NCI-H82 (cell line): ENCODE measurements at places on chromosomes 16 and 17.
A peak's percentile ranks its signal among the peaks of the same experiment; 100 is the strongest.

GRCh38 chr16:11312718-11313492 lies 31.8 kb upstream of the PRM1 start:
- no peak for DNase-seq

GRCh38 chr16:55035956-55036355 lies 105.3 kb downstream of the IRX5 start:
- no peak for DNase-seq

DNA sequence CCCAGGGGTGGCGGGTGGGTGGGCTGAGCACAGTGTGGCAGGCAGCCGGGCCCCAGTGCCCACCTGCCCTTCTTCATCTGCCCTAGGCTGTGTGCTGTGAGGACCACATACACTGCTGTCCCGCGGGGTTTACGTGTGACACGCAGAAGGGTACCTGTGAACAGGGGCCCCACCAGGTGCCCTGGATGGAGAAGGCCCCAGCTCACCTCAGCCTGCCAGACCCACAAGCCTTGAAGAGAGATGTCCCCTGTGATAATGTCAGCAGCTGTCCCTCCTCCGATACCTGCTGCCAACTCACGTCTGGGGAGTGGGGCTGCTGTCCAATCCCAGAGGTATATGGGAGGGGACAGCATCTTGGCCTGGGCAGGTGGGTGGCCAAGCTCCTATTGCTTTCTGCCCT lies 6.4 kb downstream of the GRN start:
- DNase-seq, result no peak

DNA sequence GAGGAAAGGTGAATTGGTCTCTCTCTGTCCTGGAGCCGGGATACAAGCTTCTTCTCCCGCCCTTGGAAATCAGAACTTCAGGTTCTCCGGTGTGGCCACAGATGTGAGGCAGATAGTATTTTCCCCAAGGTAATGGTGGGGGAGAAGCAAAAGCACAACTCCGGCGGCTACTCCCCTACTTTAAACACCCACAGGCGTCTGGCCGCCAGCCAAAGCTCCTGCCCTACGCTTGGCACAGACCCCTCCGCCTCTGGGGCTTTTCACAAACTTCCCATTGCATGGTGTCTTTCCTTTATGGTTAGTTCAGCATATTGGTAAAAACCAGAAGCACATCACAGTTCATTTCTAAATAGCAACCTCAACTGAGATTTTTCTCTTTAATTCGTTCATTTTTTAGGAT lies 39.4 kb upstream of the B4GALNT2 start:
- no peak for DNase-seq

DNA sequence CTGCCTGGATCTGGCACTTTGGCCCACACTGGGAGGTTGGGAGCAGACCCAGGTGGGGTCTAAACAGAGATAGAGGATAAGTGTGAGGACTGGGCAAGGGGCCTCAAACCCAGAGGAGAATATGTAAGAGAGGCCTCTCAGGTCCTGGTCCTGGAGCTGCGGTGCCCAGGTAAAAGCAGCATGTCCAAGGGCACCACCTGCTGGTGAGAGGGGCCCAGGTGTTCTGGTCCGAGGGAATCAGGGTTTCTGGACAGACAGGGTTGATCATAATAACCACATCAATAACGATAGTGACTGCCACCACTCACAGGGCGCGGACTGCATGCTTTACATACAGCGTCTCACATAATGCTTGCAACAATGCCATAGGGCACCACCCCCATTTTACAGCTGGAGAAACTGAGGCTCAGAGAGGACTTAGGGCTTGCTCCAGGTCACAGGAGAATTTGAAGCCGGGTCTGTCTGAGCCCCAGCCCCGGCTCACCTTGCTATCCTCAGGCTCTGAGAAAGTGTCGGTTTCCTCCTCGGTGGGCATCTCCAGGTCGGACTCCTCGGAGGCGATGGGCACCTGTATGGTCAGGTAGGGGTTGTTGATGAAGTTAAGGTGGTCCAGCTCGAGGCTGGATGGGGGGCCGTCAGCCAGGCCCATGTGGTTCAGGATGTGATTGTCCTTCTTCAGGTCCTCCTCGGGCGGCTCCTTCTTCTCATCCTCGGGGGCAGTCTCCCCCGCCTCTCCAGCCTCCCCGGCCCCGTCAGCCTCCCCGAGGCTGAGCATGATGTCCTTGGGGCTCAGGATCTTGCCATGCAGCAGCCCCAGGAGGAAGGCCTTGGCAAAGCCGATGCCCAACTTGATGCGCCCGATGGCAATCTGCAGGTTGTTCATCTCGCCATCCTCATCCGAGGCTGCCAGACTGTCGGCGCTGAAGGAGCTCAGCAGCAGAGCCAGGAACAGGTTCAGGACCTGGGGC lies 19.1 kb upstream of the CD79B start:
- DNase-seq, result peak; percentile 45

DNA sequence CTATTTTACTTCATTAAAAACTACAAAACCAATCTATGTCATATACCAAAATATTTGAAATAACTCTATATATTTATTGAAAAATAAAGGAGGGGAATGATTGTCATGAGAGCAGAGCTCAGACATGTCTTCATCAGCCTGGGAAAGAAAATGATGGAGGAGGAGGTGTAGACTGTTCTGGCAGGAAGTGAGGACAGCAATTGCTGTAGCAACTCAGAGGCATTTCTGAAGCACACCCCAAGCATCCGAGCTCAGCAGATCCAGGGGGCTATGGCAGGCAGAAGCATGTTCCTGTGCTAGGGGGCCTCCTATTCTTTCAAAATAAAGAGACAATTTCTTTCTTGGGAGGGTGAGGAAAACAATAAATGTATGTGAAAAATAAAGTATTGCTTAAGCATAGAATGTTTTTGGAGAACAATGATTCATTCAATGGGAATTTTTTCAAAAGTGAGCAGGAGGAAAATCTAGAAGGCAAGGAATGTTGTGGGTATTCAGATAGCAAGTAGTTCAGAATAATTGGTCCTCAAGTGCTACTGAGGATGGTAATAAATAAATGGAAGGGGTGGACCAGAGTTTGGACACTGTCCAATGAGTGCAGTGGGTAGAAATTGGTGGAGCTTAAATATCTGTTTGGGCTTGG lies 383.4 kb downstream of the CDH11 start:
- DNase-seq, result no peak

DNA sequence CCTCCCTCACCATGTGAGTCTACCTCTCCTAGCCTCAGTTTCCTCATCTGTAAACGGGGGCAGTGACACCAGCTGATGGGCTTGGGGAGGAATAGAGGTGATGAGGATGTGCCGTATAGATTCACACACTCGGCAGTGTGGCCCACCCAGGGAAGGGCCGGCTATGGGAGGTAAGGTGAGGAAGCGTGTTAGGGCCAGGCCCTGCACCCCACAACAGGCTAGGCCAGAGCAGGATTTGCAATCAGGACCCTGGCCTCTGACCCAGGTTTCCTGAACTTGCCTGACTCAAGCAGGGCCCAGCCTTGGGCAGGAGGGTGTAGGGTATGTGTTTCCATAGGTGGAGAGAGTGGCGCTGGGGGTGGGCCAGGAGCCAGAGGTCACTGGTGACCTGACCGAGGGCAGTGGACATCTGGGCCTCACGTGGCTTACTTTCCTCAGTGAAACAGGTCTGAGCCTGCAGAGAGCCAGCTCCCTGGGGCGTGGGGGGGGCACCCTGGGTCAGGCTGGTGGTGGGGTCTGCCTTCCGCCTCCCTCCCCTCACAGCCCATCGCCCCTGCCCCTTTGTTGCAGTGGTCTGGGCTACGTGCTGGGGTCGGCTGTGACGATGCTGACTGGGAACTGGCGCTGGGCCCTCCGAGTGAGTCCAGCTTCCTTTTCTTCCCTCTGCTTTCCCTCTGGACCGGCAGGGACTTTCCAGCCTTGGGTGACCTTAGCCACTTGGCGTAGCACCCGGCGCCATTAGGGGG lies 12.8 kb downstream of the SPNS3 start:
- no peak for DNase-seq

DNA sequence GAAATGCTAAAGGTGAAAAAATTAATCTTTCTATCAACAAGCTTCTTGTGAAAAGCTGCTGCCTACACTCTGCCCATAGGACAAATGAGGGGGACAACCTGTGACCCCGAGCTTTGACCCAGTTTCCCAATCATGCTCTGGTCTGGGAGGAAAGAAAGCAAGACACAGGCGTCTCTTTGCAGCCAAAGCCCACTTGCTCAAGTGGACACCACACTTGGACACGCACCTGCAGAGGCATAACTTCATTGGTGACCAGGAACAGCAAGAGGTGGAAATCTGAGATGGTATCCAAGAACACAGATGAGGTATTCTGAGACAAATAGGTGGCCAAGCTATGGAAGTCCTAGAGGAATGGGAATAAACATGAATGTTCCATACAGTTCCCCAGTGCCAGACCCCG lies 15.0 kb upstream of the FAAP100 start:
- no peak for DNase-seq

GRCh38 chr16:53904533-53904932 lies 200.6 kb downstream of the FTO start:
- no peak for DNase-seq

DNA sequence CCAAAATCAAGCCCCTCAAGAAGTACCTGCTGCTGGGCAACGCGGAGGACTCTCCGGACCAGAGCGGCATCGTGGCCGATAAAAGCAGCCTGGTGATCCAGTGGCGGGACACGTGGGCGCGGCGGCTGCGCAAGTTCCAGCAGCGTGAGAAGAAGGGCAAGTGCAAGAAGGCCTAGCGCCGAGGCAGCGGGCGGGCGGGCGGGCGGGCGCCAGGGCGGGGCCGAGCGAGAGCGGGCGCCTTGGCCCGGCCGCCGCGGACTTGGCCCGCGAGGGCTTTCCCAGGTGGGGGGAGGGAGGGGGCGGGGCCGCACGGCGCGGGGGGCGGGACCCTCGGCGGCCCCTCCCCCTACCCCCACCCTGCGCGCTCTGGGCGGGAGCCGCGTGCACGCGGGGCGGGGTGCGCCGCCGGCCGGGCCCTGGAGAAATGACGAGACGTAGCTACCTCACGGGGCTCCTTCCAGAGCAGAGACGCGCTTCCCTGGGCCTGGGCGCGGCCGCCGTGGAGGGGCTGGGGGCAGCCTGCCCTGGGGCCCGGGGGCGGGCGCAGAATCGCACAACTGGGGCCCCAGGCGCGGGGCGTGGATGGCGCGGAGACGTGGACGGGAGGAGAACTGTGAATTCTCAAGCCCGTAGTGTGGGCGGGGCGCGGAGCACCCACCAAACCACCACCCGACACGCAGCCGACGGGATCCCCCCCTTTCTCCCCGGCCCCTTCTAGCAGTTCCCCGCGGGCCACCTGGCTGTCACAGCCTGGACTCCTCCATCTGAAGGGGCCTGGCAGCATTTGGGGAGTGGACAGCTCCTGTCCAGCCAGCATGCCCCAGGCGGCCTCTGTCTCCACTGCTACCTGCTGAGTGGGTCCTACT lies 218.7 kb downstream of the NTN1 start:
- DNase-seq, result no peak

- DNase-seq, result no peak
Measured at GRCh38 chr16:31464348-31464769, 5.1 kb downstream of the ARMC5 start.

GRCh38 chr16:28830531-28830930 lies 7.7 kb downstream of the ATXN2L start:
- DNase-seq, result no peak

DNA sequence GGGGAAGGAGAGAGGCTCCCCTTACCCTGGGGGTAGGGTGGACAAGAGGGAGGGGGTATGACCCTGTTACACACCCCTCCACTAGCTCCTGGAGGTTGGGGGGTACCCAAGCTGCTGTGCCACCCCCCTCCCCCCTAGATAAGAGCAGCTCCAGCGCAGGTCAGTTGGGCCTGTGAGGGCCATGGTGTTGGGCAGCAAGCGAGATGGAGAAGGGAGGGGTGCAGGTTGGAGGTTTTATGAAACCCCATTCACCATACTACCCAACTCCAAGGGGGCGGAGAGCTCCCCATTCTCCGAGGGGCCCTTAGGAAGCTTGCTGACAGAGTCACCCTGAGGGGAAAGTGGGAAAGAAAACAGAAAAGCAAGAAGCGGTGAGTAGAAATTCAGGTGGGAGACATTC lies 1.7 kb upstream of the SOX15 start:
- no peak for DNase-seq

GRCh38 chr17:32936186-32936893 lies 8.4 kb downstream of the TMEM98 start:
- no peak for DNase-seq

- no peak for DNase-seq
Measured at GRCh38 chr17:52148288-52148968, 10.1 kb downstream of the CA10 start.

DNA sequence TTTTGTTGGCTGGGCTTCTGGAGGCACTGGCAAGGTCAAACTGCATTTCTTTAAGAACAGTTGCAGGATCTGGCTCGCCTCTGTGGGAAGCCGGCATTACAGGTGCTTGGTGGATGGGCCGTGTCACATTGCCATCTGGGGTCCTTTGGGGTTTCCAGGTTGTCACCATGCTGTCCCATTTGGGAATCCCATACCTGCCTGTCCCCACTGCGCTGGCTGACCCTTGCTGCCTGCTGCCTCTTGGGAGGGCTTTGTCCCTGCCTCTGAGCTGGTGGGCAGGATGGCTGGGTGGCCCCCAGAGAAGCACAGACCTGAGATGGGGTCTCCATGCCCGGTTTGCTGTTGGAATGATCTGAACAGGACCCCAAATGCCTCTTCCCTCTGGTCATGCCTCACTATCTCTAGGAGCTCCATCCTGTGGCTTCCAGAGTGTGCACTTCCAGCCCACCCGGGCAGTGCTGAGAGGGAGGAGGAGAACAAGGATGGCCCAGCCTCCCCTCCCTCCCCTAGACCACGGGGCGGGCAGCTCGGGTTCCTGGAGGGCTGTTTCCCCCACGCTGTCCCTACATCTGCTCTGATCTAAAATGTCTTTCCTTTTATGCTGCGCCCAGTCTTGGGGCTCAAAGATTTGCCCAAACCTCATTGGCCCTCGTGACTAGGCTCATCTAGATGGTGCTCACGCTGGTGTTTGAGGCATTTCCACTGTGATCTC lies 28.0 kb downstream of the OR1D5 start:
- DNase-seq, result no peak

DNA sequence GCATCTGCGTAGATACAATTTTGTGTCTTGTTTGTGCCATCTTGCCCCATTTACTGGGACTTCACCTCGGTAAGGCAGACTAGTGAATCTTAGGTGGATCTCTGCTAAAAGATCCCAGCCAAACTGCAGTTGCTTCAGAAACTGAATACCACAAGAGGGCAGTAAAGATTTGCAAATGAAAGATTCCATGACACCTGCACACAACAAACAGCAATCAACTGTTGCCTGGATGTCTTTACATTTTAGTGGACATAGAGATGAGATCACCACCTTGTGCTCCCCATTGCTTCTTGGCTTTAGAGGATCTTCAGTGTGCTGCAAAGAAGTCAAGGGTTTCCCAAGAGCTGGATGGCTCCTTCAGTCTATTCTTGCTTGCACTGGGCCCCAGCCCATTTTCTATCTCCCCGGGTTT lies 119.2 kb upstream of the CACNG5 start:
- peak; percentile 85 for DNase-seq

- DNase-seq, result peak; percentile 77
Measured at GRCh38 chr17:10316801-10317542, 55.8 kb downstream of the MYH13 start.
